ENCODE measurements at places on chromosomes 4 and X. TPM values are rescaled to one million over a fixed set of nuclear protein-coding genes. Genes with fewer than 3 reads are reported as not detected.

- no peak overlapping the region for H3K27ac ChIP-seq
- no peaks in the 10 kb centered on the region for H3K27me3 ChIP-seq
- no peak overlapping the region for H3K4me3 ChIP-seq
- no peak for DNase-seq
Measured at GRCh38 chr4:23828020-23828715, 61.7 kb downstream of the PPARGC1A start.

TEX13B gene
- not detected for total RNA-seq

GATA1 gene
- total RNA-seq, result not detected

DNA sequence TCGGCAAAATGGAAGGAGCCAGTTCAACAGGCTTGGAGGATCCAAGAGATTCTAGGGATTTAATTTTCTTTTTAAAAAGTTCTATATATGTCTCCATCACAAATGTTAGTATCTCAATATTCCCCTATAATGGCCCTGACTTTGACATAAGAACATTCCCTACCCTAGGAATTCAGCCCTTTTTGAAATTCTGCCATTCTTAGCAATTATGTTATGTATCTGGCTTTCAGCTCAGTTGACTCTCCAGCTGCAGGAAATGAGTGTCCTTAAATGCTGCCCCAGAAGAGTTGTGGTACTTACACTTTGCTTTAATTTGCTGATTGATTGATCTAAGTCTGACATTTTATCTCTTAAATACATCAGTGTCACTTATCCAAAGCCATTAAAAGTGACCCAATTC, 1454.3 kb downstream of the FSTL5 start:
- no peaks in the 10 kb centered on the region for H3K4me1 ChIP-seq
- DNase-seq, result no peak
- H3K36me3 ChIP-seq, result no peaks in the 10 kb centered on the region

- peak overlapping the region; percentile 49 for H3K27ac ChIP-seq
- no peaks in the 10 kb centered on the region for H3K27me3 ChIP-seq
Measured at GRCh38 chrX:153708415-153708814, 15.8 kb downstream of the BCAP31 start.

- no peak for DNase-seq
- peak overlapping the region; percentile 80 for H3K27ac ChIP-seq
- peaks cover 13% of the 10 kb centered on the region for H3K4me1 ChIP-seq
- H3K27me3 ChIP-seq, result peaks cover 8% of the 10 kb centered on the region
Measured at GRCh38 chr4:141486375-141486997, 149.9 kb upstream of the IL15 start.

GRCh38 chr4:38662522-38663089, 1.4 kb upstream of the KLF3 start:
- no peaks in the 10 kb centered on the region for H3K36me3 ChIP-seq
- peak overlapping the region; percentile 71 for H3K4me3 ChIP-seq
- no peak for DNase-seq
- H3K4me1 ChIP-seq, result peaks cover 35% of the 10 kb centered on the region
- H3K27ac ChIP-seq, result peak overlapping the region; percentile 83

LINC00632 gene
- total RNA-seq, result 626 TPM

SLC30A9 gene
- 44.6 TPM for total RNA-seq

GRCh38 chrX:53421772-53422085, 725 bp downstream of the SMC1A start:
- H3K27me3 ChIP-seq, result no peaks in the 10 kb centered on the region
- no peak for DNase-seq
- peaks cover 19% of the 10 kb centered on the region for H3K4me1 ChIP-seq
- peak overlapping the region; percentile 99 for H3K4me3 ChIP-seq
- no peaks in the 10 kb centered on the region for H3K36me3 ChIP-seq

GRCh38 chr4:14446311-14446710, 556.0 kb upstream of the CPEB2 start:
- H3K4me1 ChIP-seq, result no peaks in the 10 kb centered on the region
- peaks cover 23% of the 10 kb centered on the region for H3K27me3 ChIP-seq
- no peak overlapping the region for H3K27ac ChIP-seq
- no peaks in the 10 kb centered on the region for H3K36me3 ChIP-seq
- DNase-seq, result no peak

DNA sequence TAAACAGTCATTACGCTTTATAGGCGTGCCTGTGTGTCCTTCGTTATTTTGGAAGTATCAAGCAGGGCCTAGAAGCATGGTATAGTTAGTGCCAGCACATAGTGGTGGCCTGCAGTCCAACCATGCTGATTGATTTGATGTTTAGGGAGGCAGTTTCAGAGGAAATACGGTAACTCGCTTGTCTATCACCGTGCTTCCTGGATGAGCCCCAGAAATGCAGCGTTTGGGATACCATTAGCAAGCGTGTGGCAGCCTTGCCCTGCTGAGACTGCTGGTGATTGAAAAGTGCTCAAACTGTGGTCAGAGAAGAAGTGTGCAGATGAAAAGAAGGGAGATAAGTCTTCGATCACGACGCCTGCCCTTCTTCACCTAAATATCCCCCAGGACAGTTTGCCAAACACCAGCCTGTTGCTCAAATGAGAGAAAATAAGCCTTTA, 158.4 kb downstream of the CHIC2 start:
- H3K36me3 ChIP-seq, result no peaks in the 10 kb centered on the region
- peak overlapping the region; percentile 63 for H3K4me3 ChIP-seq
- H3K27ac ChIP-seq, result peak overlapping the region; percentile 64
- peaks cover 45% of the 10 kb centered on the region for H3K4me1 ChIP-seq
- DNase-seq, result no peak

MAP9 gene
- total RNA-seq, result 14.0 TPM

SERTM2 gene
- total RNA-seq, result not detected

- no peaks in the 10 kb centered on the region for H3K36me3 ChIP-seq
- H3K27me3 ChIP-seq, result no peaks in the 10 kb centered on the region
- DNase-seq, result peak; percentile 59
- H3K27ac ChIP-seq, result peak overlapping the region; percentile 74
Measured at GRCh38 chr4:1201851-1202525, 29.6 kb upstream of the SPON2 start.

GRCh38 chrX:112664924-112665323, 14.8 kb downstream of the LHFPL1 start:
- no peak for DNase-seq
- no peaks in the 10 kb centered on the region for H3K27me3 ChIP-seq
- H3K4me3 ChIP-seq, result no peak overlapping the region
- H3K27ac ChIP-seq, result no peak overlapping the region
- H3K4me1 ChIP-seq, result peaks cover 13% of the 10 kb centered on the region

GRCh38 chrX:138485224-138485623, 226.3 kb downstream of the FGF13 start:
- no peaks in the 10 kb centered on the region for H3K27me3 ChIP-seq
- no peak overlapping the region for H3K4me3 ChIP-seq
- H3K36me3 ChIP-seq, result no peaks in the 10 kb centered on the region
- no peak for DNase-seq
- no peaks in the 10 kb centered on the region for H3K4me1 ChIP-seq
- no peak overlapping the region for H3K27ac ChIP-seq

DNA sequence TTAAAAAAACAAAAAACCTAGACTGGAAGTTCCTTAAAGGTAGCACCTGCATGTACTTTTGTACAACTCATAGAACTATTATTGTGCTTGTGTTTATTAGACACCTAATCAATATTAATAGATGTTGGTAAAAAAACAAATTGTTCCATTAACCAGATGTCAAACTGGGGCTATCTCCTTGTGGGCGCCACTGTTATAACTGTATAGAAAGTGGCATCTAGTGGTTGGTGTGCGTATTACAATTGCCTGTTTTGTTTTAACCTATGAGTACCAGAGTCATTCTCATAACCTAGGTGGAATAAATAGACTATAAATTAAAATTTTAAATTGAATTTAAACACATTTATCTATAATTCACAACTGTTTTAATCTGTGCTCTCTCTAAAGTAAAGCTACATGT, 97.4 kb downstream of the COL4A5 start:
- no peaks in the 10 kb centered on the region for H3K27me3 ChIP-seq
- H3K36me3 ChIP-seq, result peaks cover 8% of the 10 kb centered on the region
- DNase-seq, result no peak

GRCh38 chr4:128289523-128290158, 2.0 kb upstream of the PGRMC2 start:
- DNase-seq, result no peak
- no peak overlapping the region for H3K4me3 ChIP-seq
- no peaks in the 10 kb centered on the region for H3K27me3 ChIP-seq
- peaks cover 4% of the 10 kb centered on the region for H3K36me3 ChIP-seq

GRCh38 chr4:3009422-3009821, 46.1 kb downstream of the GRK4 start:
- no peak overlapping the region for H3K4me3 ChIP-seq
- H3K27me3 ChIP-seq, result no peaks in the 10 kb centered on the region
- H3K27ac ChIP-seq, result no peak overlapping the region
- H3K4me1 ChIP-seq, result peaks cover 8% of the 10 kb centered on the region
- no peak for DNase-seq
- peaks cover 4% of the 10 kb centered on the region for H3K36me3 ChIP-seq

- H3K36me3 ChIP-seq, result no peaks in the 10 kb centered on the region
- peaks cover 46% of the 10 kb centered on the region for H3K4me1 ChIP-seq
- no peaks in the 10 kb centered on the region for H3K27me3 ChIP-seq
- no peak for DNase-seq
- peak overlapping the region; percentile 92 for H3K4me3 ChIP-seq
Measured at GRCh38 chr4:6986072-6986780, 56.9 kb upstream of the TADA2B start.

- H3K4me3 ChIP-seq, result no peak overlapping the region
- no peak for DNase-seq
- no peaks in the 10 kb centered on the region for H3K27me3 ChIP-seq
- no peaks in the 10 kb centered on the region for H3K4me1 ChIP-seq
- no peaks in the 10 kb centered on the region for H3K36me3 ChIP-seq
Measured at GRCh38 chrX:75638332-75638731, 115.5 kb upstream of the ZDHHC15 start.

DNA sequence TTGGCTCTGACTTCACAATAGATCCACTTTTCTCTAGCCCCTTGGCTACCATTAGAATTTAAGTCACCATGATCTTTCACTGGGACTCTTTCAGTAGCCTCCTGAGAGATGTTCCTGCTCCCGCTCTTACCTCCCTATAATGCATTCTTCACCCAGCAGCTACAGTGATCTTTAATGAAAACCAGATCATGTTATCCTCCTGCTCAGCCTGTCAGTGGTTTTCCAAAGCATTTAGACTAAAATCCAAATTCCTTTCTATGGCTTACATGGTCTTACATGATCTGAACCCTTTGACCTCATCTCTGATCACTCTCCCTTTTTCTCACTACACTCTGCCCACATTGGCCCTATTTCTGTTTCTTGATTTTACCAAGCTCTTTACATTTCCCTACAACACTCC, 18.3 kb upstream of the RPS6KA3 start:
- no peaks in the 10 kb centered on the region for H3K4me1 ChIP-seq
- no peak overlapping the region for H3K4me3 ChIP-seq
- no peak for DNase-seq
- no peaks in the 10 kb centered on the region for H3K36me3 ChIP-seq
- H3K27me3 ChIP-seq, result no peaks in the 10 kb centered on the region

- no peak overlapping the region for H3K27ac ChIP-seq
- no peaks in the 10 kb centered on the region for H3K36me3 ChIP-seq
- no peaks in the 10 kb centered on the region for H3K4me1 ChIP-seq
- no peak overlapping the region for H3K4me3 ChIP-seq
- H3K27me3 ChIP-seq, result no peaks in the 10 kb centered on the region
Measured at GRCh38 chr4:89279385-89279784, 28.2 kb downstream of the GPRIN3 start.

DNA sequence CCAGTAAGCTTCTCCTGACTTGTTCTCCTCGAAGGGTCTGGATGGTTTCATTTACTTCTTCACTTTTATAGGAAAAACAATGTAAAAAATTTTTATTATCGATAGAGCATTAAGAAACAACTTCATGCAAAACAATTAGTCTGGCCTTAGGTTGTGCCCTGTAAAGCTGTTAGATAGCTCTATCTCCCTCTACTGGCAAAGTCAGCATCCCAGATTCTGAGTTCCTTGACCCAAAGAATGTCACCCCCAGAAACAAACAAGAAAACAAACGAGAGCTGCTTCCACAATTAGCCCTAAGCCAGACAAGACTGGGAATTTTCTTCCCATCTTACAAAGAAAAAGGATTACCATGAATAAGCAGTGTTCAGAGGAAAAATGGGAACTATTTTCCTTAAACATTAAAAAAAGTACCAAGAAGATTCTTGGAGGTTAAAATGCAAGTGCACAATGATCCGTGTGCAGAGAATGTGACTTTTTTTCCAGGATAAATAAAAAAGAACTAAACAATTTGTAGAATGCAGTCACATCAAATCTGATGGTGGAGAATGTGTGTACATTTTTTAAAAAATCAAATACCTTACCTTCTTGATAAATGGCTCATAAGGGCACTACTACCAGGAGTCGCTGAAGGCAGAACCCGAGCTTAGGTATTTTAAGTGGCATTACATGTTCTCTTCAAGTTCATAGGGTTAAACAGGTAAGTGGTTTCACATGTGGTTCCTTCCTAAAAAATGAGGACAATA, 293.2 kb downstream of the FBXO8 start:
- peaks cover 16% of the 10 kb centered on the region for H3K27me3 ChIP-seq
- H3K36me3 ChIP-seq, result no peaks in the 10 kb centered on the region
- no peak for DNase-seq

FHIP1A gene
- 1.7 TPM for total RNA-seq

DNA sequence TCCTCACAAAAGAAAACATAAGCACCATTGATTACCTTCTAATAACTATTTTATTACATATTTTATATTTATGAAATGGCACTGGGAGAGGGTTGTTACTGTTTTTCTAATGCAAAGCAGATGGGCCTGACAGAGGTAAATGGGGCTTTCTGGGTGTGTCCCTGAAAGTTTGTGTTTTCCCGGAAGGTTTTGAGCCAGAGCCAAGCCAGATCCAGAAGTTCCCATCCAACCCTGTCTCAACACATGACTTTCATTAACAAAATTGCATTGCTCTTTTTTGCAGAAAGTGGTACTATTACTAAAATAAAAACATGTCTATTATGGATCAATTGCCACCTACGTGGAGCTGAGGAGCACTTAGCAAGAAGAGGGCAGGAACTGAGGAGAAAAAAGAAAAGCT, 181.3 kb downstream of the RAB28 start:
- peaks cover 7% of the 10 kb centered on the region for H3K4me1 ChIP-seq
- no peak for DNase-seq
- H3K36me3 ChIP-seq, result peaks cover 5% of the 10 kb centered on the region
- H3K27me3 ChIP-seq, result no peaks in the 10 kb centered on the region

GRCh38 chr4:57110640-57111511, 691 bp upstream of the IGFBP7 start:
- peaks cover 61% of the 10 kb centered on the region for H3K4me1 ChIP-seq
- no peak for DNase-seq
- H3K36me3 ChIP-seq, result peaks cover 29% of the 10 kb centered on the region
- H3K4me3 ChIP-seq, result peak overlapping the region; percentile 82
- peak overlapping the region; percentile 99 for H3K27ac ChIP-seq

- H3K4me1 ChIP-seq, result no peaks in the 10 kb centered on the region
- peaks cover 11% of the 10 kb centered on the region for H3K27me3 ChIP-seq
- no peak overlapping the region for H3K27ac ChIP-seq
Measured at GRCh38 chr4:122524176-122524575, 67.7 kb upstream of the IL2 start.
